ENCODE measurements at places on chromosomes 5 and 9.

GRCh38 chr5:133679534-133679933 lies 67.2 kb upstream of the FSTL4 start:
- no peak for DNase-seq

DNA sequence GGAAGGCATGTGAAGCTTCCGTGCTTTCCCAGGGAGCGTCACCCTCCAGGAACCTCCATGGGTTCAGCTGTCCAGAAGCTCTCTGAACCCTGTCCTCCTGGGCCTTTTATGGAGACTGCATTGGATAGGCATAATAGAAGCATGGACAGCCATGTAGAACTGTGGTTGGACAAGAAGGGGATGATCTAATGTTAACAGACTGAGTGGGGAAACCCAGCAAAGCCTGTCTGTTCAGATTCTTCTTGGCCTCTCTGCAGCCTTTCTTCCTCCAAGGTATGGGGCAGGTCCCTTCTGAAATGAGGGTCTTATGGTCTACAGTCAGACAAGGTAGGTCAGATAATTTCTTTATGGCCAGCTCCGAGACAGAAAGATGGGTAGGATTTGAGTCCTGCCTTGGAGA lies 59.1 kb upstream of the CTNNA1 start:
- no peak for DNase-seq

- DNase-seq: no peak
These were observed 46.4 kb upstream of the WWC1 start for GRCh38 chr5:168244838-168245559.

DNA sequence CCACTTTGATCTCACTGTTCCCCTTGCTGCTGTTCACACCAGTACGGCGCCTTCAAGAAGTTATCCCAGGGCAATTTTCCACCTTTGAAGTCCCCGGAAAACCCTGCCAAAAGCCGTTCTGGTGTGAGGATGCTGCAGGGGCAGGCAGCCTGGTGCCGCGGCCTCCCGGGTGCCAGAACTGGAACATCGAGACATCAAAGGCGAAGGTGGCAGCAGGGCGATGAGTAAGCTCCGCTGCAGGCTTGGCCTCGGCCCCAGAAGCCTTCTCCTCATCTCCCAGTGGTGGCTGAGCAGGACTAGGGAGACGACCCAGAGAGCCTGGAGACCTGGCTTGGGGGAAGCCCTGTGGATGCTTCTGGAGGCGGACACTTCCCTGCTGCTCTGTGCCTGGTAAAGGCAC lies 115.3 kb upstream of the MSX2 start:
- DNase-seq: no peak

DNA sequence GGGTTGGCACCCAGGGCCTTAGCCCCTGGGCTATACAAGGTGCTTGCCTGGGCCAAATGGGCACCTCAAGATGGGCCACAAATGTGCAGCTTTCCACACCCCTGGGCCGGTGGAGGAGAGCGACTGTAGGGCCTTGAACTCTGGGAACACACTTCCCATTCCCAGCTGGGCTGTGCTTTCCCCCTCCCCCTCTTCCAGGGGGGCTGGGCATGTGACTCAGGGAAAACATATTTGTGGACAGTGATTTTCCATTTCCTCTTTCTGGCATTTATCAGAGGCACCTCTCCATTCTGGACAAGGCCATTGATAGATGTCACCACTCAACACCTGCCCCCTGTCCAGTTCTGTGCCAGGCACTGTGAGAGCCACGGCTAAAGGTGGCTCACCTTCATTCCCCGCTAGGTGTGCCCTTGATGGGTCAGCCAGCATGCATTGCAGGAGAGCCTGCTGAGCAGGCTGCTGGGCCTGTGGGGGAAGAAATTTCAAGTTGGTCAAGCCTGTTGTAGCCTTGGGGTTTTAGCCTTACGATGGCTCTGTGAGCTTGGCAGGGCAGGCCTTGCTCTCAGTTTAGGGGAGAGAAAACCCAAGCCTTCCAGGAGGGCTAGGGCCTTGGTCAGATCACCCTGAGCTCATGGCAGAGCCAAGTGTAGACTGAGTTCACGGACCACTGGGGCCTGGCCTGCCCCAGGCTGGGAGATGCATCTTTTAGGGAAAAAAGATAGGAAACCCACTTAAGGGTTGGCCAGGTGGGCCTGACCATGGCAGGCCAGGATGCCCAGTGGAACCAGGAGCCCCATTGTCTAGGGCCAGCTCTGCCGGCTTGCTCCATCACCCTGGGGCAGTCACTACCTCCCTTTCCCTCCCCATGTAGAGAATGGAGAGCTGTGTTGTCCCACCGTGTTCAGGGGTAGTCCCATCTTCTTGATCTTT lies 113.9 kb downstream of the DAB2IP start:
- DNase-seq: no peak

DNA sequence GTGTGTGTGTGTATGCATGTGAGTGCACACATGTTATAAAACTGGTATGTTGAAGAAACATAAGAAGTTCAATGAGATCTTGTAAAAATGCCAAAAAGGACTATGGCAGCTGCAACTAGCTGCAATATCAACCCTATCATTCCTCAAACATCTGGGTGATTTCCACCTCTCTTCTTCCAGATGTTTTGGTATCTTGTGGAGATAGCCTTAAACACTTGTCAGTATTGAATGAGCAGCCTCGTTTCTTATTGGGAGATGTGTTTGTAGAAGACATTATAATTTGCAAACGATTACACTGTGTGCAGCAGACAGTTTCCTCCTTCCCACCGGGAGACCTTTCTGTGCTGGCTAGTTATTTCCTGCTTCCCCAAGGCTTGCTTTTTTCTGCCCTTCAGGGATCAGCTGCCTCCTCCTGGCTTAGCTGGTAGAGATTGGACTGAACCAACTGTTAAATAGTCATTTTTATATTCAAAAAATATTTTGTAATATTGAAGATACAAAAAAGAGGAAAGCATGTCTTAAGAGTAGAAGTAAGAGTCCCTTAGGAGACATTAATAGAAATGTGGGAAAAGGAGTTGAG lies 168.4 kb upstream of the MPDZ start:
- DNase-seq: no peak

GRCh38 chr5:178323541-178323865 lies 90.9 kb upstream of the PHYKPL start:
- no peak for DNase-seq

DNA sequence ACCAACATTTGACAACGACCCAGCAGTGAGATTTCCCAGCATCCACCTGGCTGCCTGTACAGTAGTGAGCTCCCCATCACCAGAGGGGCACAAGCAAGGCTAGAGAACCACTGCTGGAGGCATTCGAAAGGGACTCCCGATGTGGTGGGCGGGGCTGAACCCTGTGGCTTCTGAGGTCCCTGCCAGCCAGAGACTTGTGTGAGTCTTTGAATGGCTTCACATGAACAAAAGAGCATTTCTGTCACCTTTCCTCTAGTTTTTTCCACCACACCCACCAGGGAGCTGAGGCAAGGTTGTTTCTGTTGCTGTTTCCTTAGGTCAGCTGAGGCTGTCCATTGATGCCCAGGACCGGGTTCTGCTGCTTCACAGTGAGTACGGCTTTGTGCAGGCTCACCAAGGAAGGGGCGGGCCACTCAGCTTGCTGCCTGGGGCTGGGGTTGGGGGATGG lies 15.7 kb downstream of the RGS3 start:
- DNase-seq: no peak

DNA sequence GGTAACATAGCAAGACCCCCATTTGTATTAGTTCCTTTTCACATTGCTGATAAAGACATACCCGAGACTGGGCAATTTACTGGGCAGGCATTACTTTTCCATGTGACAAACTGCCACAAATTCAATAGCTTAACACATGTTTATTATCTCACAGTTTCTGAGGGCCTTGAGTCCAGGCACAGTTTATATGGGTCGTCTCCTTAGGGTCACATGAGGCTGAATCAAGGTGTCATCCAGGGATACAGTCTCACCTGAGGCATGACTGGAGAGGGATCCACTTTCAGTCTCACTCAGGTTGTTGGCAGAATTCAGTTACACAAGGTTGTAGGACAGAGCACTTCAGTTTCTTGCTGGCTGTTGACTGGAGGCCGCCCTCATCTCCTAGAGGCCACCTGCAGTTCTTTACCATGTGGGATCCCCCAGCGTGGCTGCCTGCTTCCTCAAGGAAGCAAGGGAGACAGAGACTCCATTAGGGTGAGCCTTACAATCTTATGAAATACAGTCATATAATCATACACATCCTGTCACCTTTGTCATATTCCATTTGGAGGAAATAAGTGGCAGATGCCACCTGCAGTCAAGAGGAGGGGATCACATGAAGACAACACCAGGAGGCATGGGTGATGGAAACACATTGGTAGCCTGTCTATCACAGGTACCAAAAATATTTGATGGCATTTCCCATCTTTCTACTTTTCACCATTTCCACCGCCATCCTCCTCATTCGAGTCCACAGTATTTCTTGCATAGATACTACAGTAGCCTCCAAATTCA lies 15.1 kb upstream of the ERAP1 start:
- no peak for DNase-seq

- DNase-seq: no peak
These were observed 66.6 kb downstream of the YIPF5 start for GRCh38 chr5:144103611-144104485.

DNA sequence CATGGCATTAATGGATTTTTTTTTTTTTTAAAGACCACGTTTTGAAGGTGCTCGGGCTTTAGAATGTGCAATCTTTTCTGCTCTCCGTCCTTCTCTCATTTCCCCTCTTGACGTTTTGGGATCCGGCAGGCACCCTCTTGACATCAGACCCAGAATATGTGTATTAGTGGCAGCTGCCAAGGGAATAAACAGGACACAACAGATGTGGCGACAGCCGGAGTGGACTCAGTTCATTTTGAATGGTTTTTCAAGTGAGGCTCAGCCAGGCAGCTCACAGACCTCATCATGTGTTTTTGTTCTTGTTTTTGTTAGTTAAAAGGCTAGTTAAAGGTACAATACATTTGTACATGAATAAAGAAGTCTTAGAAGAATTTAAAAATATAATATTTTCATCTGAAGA lies 365.0 kb upstream of the SEMA6A start:
- no peak for DNase-seq

All from stimulated activated CD4-positive, alpha-beta T cell treated with anti-CD3 and anti-CD28 coated beads, Interleukin-1b, Interleukin-23, amount 100 ng/mL, for 1 hour (primary cell).